Sigmoid colon (tissue), 7 donors: ENCODE measurements at places on chromosomes 11 and 22. TPM values are rescaled to one million over a fixed set of nuclear protein-coding genes. Genes with fewer than 3 reads are reported as not detected.

DEUP1 gene
- polyA plus RNA-seq = 0.03 TPM

OR52I2 gene
- not detected for polyA plus RNA-seq

FGF19 gene
- polyA plus RNA-seq = not detected

C11orf68 gene
- 23.4 TPM for polyA plus RNA-seq

C11orf86 gene
- polyA plus RNA-seq = 61.0 TPM

CHRM1 gene
- 0.60 TPM for polyA plus RNA-seq

KMT5B gene
- polyA plus RNA-seq = 21.0 TPM

TSG101 gene
- polyA plus RNA-seq = 55.7 TPM

DNAJB7 gene
- 0.60 TPM for polyA plus RNA-seq
